ENCODE measurements at places on chromosomes 11 and 22. TPM values are rescaled to one million over a fixed set of nuclear protein-coding genes. Genes with fewer than 3 reads are reported as not detected.

The SMIM38 gene
- 0.74 TPM for total RNA-seq

The VPREB1 gene
- not detected for total RNA-seq

DNA sequence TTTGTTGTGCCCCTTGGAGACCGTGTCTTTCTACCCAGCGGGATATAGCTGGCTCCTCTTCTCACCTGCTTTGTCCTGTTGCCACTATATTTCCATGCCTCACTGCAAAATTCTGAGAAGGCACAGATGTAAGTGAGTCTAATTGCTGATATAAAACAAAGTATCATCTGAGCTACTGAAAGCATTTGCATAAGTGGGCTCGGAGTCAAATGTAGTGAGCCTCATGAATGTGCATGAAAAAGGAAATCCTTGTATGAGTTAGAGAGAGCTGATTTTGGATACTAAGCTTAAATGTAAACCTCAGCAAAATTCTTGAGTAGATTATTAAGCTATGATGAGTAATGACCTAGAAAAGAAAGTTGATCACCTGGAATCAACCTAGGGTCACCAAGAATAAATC, 13.9 kb downstream of the OVCH2 start:
- DNase-seq, result no peak

- DNase-seq, result no peak
Measured at GRCh38 chr11:15327786-15328231, 213.1 kb downstream of the INSC start.

GRCh38 chr11:110182886-110183285, 89.7 kb downstream of the ZC3H12C start:
- DNase-seq, result no peak

- no peak for DNase-seq
Measured at GRCh38 chr22:39430576-39431150, 26.1 kb upstream of the MGAT3 start.

- DNase-seq, result peak; percentile 65
Measured at GRCh38 chr11:19374151-19374569, 133.4 kb upstream of the E2F8 start.

GRCh38 chr11:47399860-47400767, 8.3 kb upstream of the SLC39A13 start:
- DNase-seq, result no peak

DNA sequence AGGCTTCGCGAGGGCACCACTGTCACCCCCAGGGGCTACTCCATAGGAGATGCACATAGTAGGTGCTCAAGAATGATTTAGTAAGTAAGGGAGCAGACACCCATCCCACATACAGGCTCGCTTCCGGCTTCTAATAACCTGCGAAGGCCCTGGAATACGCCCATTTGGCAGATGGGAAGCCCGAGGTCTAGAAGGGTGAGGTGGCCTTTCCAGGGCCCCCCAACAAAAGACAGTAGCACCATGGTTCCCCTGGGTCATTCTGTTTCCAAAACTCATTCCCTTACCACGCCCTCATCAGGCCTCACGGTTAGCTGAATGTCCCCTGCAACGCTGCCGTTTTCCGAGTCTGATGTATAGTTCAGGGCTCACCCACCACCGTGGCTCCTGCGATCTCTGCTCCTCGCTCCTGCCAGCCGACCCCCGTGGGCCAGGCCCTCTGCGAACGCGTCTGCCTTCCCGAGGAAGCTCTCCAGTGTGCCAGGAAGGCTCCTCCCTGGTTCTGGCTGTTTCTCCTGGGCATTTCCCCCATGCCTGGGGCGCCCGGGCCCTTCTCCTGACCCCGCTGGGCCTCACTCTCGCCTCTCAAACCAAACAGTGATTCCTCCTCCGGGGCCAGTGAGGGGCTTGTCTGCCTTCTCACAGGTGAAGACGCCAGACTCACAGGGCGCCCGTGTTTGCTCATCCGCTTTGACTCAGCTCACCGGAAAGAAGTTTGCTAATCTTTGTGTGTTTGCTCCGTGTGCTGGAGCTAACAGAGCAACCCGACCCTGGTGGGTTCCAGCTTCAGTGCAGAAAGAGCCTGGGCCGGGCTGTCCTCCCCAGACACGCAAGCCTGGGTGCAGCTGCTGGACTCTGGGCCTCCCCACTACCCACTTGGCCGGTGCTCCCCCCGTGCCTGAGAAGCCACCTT, 86.6 kb downstream of the RTL6 start:
- no peak for DNase-seq

DNA sequence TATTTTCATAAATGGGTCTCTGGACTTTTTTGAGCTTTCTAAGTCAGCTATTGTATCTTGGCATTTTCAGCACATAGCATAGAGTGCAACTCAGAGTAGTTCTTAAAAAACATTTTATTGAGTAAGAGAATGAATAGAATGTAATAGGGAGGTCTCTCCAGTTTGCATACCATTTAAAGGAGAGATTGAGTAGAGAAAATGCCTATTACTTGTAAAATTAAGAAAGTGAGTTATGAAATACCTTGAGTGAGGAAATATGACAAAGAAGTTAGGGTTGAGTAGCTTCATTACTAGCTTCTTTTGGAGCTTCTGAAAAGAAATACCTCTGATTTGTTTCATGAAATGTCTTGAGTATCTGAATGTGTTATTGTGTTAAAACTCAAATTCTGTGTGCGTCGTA, 140.0 kb downstream of the AASDHPPT start:
- DNase-seq, result no peak

- no peak for DNase-seq
Measured at GRCh38 chr11:34583818-34584217, 37.1 kb upstream of the EHF start.

GRCh38 chr22:19110064-19110458, 12.2 kb downstream of the DGCR2 start:
- DNase-seq, result no peak

GRCh38 chr11:36540998-36541397, 26.8 kb upstream of the RAG1 start:
- no peak for DNase-seq

The TMA7B gene
- 1.7 TPM for total RNA-seq

The ANO5 gene
- 1.2 TPM for total RNA-seq

The PDGFD gene
- 21.9 TPM for total RNA-seq

GRCh38 chr11:127607487-127608085, 607.0 kb upstream of the KIRREL3 start:
- no peak for DNase-seq

DNA sequence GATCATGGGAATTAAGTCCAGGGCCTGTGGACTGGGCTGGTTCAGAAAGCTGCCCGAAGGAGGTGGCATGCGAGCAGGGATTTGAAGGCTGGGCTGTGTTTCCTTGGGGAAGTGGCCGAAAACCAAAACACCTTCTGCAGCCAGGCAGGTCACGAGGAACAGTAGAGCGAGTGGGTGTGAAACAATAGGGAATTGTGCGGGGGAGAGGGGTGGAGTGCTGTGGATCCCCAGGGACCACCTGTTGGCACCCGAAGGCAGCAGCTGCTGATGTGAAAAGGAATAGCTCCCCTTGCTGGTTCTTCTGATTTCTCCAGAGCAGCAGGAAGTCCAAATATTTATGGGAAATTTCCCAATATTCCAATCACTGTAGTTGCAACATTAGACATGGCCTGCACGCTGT, 24.6 kb downstream of the TP53I11 start:
- DNase-seq, result no peak

DNA sequence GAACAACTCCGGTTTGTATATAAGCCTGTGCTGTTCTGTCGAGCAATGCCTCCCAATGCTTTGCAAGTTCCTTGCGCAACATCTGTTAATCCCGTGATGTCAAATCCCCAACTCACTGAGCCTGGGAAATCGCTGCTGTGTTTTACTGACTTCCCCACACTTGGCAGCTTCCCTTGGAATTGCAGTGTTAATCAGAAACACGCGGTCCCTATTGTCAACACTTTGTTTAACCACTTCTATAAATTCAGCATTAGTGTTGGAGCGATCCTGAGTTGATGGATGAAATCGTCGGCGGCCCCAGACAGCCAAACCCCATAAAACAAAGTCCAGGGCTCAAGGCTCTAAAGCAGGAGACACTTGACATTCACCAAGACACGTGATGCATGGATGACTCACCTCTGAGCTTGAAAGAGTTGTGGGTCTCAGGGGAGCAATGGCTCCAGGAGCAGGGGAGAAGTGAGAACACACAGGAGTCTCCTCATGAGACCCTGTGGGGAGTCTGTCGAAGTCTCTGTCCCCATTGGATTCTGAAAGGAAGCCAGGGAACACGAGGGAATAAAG, 555.3 kb downstream of the MIAT start:
- no peak for DNase-seq

- no peak for DNase-seq
Measured at GRCh38 chr22:17109113-17109865, 11.9 kb downstream of the TMEM121B start.

DNA sequence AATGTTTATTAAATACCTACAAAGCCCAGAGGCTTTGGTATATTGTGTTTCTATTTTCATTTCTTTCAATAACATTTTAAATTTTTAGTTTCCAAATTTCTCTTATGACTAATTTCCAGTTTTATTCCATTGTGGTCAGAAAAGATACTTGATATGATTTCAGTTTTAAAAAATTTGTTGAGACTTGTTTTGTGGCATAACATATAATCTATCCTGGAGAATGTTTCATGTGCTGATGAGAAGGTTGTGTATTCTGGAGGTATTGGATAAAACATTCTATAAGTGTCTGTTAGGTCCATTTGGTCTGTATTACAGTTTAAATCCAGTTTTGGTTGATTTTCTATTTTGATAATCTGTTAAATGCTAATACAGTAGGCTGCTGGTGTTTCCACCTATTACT, 9.8 kb upstream of the RAG1 start:
- no peak for DNase-seq

The SCGB1D2 gene
- total RNA-seq, result not detected

DNA sequence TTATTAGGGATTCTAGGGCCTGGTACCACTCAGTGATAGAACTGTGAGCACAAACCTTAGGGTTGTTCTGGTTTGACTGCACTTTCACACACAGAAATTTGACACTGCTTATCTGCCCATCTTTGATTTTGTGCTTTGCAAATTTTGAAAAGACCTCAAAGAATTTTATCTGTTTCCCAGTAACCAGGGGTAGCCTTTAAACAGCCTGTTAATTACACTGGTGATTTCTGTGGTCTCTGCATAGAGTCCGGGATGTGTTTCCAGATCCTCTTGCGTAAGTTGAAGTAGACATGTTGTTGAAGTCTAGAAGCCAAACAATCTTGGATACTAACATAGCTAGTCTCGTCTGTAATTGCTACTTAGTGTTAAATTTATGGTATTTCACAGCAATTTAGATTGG, 75.3 kb downstream of the C22orf31 start:
- DNase-seq, result no peak

GRCh38 chr11:35723913-35724312, 61.3 kb downstream of the TRIM44 start:
- no peak for DNase-seq

The IL10RA gene
- 29.0 TPM for total RNA-seq
